ENCODE measurements at places on chromosomes 13 and 19. TPM values are rescaled to one million over a fixed set of nuclear protein-coding genes. Genes with fewer than 3 reads are reported as not detected.

Gene IL11
- 11.6 TPM for total RNA-seq

Gene ECSIT
- 34.4 TPM for total RNA-seq

Gene LILRA5
- not detected for total RNA-seq

Gene CYP4F2
- total RNA-seq, result not detected

Gene C19orf67
- total RNA-seq, result 0.90 TPM

Gene DNAAF3
- total RNA-seq, result 3.3 TPM

Gene DNMT1
- 115 TPM for total RNA-seq

Gene FCAR
- total RNA-seq, result not detected

Gene FLT3
- 0.58 TPM for total RNA-seq
